Left ventricle myocardium inferior (tissue), 1 donor: ENCODE measurements at places on chromosomes 3 and 15.
A peak's percentile ranks its signal among the peaks of the same experiment; 100 is the strongest.

DNA sequence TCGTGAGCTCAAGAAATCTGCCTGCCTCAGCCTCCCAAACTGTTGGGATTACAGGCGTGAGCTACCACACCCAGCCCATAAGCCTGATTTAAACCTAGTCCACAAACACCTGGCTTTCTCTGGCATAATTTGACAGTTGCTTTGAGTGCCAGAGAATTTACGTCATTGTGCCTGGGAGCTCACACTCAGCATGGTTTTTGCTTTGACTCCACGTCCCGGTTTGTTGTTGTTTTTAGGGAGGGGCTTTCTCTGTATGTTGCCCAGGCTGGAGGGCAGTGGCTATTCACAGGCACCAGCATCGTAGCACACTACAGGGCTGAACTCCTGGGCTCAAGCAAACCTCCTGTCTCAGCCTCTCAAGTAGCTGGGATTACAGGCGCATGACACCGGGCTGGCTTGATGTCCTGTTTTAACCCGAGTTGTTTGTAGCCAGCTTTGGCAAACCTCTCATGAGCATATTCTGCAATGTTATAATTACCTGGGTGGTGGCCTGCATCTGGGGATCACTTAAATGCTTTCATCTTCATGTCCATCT, 32.7 kb downstream of the CEMIP start:
- DNase-seq = no peak

- DNase-seq = no peak
These were observed 1.1 kb downstream of the STAC start for GRCh38 chr3:36381311-36381956.

DNA sequence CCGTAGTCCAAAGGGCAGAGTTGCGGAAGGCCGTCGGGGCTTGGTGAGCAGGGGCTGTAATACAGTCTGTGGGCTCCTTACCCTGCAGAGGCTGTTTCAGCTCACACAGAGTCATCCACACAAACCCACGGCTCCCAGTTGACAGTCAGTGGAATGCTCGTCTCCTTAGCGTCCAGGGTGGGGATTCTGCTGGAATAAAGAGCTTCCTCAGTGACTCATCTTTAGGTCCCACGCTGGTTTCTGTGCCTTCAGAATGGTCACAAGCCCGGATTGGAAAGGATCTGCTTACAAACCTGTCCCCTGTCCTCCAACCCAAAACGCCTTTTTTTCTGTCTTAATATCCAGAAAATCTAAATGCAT, 201.3 kb upstream of the TPM1 start:
- no peak for DNase-seq

GRCh38 chr3:53382106-53382505, 34.8 kb upstream of the DCP1A start:
- no peak for DNase-seq

GRCh38 chr3:194787072-194787471, 101.4 kb downstream of the FAM43A start:
- no peak for DNase-seq

- DNase-seq = no peak
These were observed 7.0 kb downstream of the TTC21A start for GRCh38 chr3:39114456-39114855.

DNA sequence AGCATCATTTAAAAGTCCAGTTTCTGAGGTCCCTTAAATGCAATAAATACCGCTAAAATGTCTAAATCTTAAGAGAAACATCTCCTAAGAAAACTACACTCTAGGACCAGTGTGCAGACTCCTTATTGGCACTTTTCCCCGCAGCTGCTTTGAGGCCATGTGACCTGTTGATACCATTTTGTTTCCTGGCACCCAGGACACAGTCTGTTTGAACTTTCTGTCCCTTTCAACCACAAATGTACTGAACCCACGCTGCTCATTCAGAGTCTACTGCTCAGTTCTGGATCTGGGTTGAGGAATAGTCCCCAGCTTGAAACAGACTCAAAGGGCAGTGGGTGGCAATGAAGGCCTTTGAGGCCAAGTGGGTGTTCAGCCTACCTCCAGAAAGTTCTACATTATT, 17.1 kb downstream of the LDHAL6B start:
- no peak for DNase-seq

- no peak for DNase-seq
These were observed 16.5 kb downstream of the GMPS start for GRCh38 chr3:155886915-155887314.

- no peak for DNase-seq
These were observed 87.3 kb downstream of the TFG start for GRCh38 chr3:100796556-100796955.

- DNase-seq = no peak
These were observed 23.4 kb downstream of the KIF7 start for GRCh38 chr15:89631902-89632264.

- no peak for DNase-seq
These were observed 361.6 kb downstream of the RBMS3 start for GRCh38 chr3:29642393-29643033.

DNA sequence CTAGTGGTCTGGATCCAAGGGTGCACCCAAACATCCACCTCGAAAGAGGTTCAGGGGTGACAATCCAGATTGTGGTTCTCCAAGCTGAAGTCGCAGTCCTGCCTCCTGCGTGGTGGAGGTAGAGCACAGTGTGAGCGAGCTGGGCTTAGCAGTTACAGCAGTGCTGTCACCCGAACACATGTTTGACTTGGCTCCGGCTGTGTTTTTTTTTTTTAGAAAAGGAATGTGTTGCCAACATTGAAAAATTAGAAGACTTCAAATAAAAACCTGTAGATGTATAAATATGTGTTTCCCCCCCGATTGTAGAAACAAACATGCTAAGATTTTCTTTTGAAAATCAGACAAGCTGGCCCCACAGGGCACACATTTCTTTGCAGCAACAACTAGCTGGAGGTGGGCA, 530.8 kb downstream of the SHQ1 start:
- DNase-seq = no peak

GRCh38 chr3:30538791-30539190, 67.6 kb upstream of the TGFBR2 start:
- no peak for DNase-seq

- no peak for DNase-seq
These were observed 166.1 kb downstream of the FRMD5 start for GRCh38 chr15:44029003-44029402.

GRCh38 chr3:129224984-129225393, 24.4 kb upstream of the COPG1 start:
- peak; percentile 86 for DNase-seq

DNA sequence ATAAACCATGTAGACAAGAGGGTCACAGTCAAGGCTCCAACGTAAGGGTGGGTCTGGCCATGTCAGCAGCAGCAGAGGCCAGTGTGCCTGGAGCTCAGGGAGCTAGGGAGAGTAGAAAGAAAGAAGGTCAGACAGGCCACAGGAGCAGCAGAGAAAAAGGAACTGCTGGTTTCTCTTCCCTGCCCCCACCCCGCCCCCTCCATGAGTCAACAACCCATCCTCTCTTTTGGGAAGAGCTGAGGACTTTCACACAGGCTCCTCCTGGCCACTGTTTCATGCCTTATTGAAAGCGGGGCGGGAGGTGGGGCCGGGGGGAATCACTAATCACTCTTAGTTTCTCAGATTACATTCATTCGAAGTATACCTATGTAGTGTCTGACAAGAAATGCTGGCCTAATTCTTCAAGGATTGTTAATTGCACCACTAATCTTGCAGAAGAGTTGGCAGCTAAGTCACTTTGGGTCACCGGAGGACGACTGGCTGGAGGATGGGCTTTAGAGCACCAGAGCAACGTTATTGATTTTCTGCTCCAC, 9.1 kb upstream of the SCG3 start:
- DNase-seq = peak; percentile 19

DNA sequence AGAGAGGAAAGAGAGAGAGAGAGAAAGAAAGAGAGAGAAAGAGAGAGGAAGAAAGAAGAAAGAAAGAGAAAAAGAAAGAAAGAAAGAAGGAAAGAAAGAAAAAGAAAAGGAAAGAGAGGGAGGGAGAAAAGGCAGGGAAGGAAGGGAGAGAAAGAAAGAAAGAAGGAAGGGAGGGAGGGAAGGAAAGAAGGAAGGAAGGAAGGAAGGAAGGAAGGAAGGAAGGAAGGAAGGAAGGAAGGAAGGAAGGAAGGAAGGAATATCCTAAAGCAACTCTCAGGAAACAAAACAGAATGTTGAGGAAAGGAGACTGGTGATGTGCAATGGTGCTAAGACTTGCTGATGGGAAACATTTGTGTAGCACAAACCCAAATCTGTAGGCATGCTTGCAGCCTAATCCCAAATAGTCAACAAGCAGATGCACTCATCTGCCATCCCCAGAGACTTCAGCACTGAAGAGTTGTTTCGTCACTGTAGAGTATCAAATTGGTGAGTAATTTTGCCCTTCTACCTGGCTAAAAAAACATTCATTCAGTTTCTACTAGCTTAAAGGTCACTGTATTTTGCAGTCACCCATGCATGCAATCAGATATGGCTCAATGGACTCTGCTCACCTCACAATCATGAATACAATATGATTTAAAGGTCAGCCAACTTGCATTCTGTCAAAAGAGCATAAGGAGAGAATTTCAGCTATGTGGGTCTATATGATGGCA, 480.3 kb downstream of the FGF12 start:
- no peak for DNase-seq

GRCh38 chr3:152258448-152259393, 10.0 kb upstream of the MBNL1 start:
- DNase-seq = peak; percentile 26

- no peak for DNase-seq
These were observed 151.2 kb downstream of the EBLN2 start for GRCh38 chr3:73212683-73213082.

- no peak for DNase-seq
These were observed 2.2 kb upstream of the IL17RC start for GRCh38 chr3:9914559-9915253.

DNA sequence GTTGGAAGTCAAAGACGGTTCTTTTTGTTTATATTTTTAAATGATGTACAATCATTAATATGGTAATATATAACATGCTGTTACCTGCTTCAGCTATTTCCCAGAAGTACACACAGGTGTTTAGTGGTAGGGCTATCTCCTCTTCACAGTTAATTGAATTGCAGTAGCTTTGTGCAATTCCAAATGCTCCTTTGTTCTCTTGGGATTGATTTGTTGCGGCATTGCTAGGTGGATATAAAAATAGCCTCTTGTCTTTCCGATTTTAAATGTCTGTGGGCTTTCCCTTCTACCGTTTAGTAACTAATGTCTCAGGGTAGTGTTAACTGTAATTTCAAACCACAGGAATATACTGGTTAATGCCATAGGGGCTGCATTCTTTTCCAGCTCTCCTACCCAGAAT, 307.6 kb upstream of the SLITRK3 start:
- DNase-seq = no peak

DNA sequence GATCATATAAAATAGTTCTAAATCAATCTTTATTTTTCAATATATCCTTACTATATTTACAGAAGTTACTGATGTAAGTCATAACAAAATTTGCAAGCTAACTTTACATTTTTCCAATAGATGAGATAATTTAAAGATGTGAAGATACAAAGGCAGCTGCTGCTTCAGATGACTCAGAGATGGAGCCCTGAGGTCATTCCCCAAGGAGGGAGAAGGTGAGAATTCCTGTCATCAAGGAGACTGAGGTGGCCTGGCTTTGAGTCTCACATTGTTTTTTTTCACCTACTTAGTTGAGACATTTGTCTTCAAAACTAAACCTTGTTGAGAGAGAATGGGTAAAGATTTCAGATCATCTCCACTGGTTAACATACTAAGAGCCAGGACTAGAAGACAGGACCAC, 3.9 kb upstream of the SAMD7 start:
- no peak for DNase-seq

DNA sequence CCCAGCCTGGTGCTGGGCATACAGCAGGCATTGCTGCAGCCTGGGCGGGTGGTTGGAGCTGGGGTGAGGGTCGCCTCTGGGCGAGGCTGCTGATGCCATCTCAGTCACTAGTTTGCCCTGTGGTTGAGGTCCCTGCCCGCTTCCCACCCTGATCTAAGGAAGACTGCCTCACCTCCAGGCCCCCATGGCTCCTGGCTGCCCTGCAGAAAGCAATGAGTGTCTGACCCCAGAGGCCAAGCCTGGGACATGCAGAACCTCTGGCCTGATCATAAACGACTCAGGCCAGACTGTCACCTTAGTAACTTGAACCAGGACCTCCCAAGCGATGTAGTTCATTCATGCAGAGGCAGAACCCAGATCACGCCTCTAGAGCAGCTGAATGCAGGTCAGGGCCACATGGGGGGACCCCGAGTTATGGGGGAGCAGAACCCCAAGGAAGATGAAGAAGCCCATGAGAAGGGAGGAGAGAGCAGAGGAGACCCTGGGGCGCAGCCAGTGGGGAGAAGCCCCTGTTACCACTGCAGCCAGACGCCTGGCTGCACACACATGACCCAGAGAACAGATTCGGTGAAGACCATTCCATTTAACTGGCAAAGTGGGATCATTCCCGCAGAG, 213.9 kb downstream of the TBC1D2B start:
- no peak for DNase-seq

GRCh38 chr3:80239301-80239700, 471.5 kb upstream of the ROBO1 start:
- no peak for DNase-seq

GRCh38 chr3:197149-197827, 725 bp downstream of the CHL1 start:
- DNase-seq = peak; percentile 13

GRCh38 chr3:42300778-42301177, 34.8 kb upstream of the CCK start:
- no peak for DNase-seq

DNA sequence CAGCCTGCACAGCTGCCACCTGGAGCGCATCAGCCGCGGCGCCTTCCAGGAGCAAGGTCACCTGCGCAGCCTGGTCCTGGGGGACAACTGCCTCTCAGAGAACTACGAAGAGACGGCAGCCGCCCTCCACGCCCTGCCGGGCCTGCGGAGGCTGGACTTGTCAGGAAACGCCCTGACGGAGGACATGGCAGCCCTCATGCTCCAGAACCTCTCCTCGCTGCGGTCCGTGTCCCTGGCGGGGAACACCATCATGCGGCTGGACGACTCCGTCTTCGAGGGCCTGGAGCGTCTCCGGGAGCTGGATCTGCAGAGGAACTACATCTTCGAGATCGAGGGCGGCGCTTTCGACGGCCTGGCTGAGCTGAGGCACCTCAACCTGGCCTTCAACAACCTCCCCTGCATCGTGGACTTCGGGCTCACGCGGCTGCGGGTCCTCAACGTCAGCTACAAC, 20.4 kb downstream of the NRROS start:
- no peak for DNase-seq

DNA sequence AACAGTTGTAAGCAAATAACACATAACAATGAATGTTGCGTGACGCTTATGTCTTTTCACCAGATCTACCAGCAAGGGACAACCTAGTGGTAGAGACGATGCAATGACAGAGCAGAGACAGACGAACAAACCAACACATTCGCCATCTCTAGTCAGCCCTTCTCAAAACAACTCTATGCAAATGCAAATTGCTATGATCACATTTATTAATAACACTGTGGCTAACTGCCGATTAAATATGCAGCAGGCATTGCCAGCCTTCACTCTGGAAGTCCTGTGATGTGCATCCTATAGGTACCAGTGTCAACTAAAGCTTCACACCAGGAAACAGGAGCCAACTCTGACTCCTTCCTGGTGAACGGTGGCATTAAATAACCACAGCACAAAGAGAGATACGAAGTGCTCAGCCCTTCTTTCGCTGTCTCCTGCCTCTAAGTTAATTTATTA, 94.2 kb downstream of the FOXP1 start:
- no peak for DNase-seq

GRCh38 chr15:73708691-73709090, 24.5 kb downstream of the CD276 start:
- no peak for DNase-seq

GRCh38 chr3:197807969-197808587, 17.0 kb downstream of the LRCH3 start:
- DNase-seq = no peak

- no peak for DNase-seq
These were observed 345.3 kb downstream of the CHST2 start for GRCh38 chr3:143464850-143465249.
